ENCODE measurements at places on chromosomes 2 and 18.

- DNase-seq = no peak
Measured at GRCh38 chr2:73749314-73749713, 12.2 kb upstream of the TPRKB start.

DNA sequence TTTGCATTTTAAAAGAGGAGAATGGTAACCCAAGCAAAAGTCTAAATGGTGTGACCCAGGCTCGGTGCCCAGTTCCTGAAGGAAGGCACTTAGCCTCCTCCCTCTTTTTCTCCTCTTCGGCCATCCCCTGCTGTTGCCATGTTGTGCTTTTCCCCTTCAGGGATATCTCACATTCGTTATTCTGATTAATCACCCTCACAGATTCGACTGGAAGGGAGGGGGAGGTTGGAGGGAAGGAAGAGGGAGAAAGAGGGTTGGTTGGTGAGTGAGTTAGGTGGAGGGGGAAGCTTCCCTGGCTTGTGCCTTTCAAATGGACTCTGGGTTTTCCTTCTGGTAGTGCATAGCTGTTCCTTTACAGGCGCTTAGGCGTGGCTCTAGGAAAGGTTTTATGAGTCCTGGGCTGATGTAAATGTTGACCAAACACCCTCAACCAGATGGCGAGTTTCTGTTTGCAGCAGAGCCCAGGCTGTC, 39.0 kb upstream of the LYPD6B start:
- no peak for DNase-seq

DNA sequence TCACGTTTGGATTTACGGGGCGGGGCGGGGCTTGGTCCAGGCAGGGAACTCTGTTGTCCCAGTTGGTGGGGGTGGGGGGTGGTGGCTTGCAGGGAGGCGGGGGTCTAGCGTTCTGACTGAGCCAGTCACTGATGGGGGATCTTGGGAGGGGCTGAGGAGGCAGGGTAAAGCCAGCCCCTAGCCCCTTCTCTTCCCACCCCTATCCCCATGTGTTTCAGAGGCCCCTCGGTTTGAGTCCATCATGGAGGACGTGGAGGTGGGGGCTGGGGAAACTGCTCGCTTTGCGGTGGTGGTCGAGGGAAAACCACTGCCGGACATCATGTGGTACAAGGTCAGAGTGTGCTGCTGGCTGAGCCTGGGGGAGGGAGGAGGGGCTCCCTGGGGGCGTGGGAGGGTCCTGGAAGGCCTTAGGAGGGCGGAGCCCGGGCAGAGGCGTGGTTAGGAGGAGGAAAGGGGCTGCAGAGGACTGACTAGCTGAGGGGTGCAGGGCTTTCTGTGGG, 22.0 kb upstream of the GMPPA start:
- DNase-seq = no peak

- no peak for DNase-seq
Measured at GRCh38 chr2:207123335-207123744, 42.4 kb downstream of the KLF7 start.

DNA sequence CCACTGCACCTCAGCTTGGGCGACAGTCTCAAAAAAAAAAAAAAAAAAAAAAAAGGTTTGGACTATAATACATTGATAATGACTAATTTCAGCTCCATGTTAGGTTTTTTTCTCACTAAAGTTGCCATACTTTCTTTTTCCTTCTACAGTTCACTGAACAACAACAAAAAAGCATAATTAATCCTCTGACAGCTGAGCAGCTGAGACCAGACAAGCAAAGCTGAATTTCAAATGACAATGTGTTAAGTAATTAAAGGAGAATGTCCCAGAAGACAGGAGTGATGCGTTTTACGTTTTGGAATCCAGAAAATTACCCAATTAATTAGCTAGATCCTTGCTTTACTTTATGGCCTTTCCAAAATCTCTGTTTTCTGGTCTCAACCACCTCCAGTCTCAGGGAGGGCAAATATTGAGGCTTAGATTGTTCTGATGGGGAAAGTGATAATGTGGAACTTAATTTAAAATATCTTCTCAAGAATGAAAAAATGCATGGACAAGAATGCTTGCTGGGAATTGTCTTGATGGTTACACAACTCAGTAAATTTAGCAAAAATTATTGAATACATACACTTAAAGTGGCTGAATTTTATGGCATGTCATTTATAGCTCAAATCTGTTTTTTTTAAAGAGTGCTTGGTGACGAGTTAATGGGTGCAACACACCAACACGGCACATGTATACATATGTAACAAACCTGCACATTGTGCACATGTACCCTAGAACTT, 17.4 kb upstream of the RMDN2 start:
- DNase-seq = no peak

GRCh38 chr2:191329841-191330240, 84.6 kb downstream of the MYO1B start:
- no peak for DNase-seq

GRCh38 chr2:216830346-216830745, 29.5 kb downstream of the TNP1 start:
- DNase-seq = no peak

GRCh38 chr2:3442185-3442584, 62.7 kb downstream of the TRAPPC12 start:
- DNase-seq = no peak

GRCh38 chr2:122478771-122479170, 723.3 kb downstream of the TSN start:
- peak; percentile 72 for DNase-seq

- peak; percentile 67 for DNase-seq
Measured at GRCh38 chr2:215736653-215737290, 276.6 kb downstream of the MREG start.

- no peak for DNase-seq
Measured at GRCh38 chr2:26279886-26280285, 35.1 kb downstream of the HADHB start.

DNA sequence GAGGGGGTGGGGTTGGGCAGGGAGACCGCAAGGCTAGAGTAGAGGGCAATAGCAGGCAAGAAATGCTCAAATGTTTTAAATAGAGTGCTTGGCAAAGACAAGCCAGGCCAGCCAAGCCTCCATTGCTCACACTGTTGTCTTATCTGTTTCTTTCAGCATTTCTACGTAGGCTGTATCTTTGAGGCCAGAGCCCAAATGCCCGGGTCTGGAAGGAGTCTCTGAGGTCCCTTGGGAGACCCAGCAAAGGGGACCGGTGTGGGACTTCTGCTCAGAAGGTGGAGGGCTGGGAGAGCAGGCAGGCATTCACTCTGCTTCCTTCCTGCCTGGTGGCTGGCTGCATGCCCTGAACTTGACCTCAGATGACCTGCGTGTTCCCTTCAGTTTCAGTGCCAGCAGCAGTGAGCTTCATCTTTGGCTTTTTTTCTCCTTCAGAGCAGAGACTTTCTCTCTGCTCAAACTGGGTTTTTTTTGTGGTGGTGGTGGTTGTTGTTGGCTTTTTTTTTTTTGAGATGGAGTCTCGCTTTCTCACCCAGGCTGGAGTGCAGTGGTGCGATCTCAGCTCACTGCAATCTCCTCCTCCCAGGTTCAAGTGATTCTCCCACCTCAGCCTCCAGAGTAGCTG, 13.7 kb upstream of the TET3 start:
- no peak for DNase-seq

GRCh38 chr2:1800716-1801388, 56.5 kb upstream of the PXDN start:
- no peak for DNase-seq

DNA sequence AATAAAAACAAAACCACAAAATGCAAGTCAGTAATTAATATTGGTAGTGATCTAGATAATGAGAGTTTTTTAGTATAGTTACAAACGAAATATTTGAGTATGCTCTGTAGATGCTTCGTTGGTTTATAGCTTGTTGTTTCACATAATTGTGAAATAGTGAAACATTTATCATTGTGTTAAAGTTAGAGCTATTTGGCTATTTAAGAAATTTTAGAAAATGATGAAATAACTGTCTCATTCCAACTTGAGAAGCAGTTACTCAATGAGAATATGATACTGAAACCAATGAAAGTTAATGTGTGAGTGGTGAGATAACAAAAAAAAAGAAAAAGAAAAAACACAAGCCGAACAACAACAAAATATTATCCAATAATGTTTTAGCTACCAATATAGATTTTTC, 475.6 kb upstream of the ZEB2 start:
- DNase-seq = no peak

DNA sequence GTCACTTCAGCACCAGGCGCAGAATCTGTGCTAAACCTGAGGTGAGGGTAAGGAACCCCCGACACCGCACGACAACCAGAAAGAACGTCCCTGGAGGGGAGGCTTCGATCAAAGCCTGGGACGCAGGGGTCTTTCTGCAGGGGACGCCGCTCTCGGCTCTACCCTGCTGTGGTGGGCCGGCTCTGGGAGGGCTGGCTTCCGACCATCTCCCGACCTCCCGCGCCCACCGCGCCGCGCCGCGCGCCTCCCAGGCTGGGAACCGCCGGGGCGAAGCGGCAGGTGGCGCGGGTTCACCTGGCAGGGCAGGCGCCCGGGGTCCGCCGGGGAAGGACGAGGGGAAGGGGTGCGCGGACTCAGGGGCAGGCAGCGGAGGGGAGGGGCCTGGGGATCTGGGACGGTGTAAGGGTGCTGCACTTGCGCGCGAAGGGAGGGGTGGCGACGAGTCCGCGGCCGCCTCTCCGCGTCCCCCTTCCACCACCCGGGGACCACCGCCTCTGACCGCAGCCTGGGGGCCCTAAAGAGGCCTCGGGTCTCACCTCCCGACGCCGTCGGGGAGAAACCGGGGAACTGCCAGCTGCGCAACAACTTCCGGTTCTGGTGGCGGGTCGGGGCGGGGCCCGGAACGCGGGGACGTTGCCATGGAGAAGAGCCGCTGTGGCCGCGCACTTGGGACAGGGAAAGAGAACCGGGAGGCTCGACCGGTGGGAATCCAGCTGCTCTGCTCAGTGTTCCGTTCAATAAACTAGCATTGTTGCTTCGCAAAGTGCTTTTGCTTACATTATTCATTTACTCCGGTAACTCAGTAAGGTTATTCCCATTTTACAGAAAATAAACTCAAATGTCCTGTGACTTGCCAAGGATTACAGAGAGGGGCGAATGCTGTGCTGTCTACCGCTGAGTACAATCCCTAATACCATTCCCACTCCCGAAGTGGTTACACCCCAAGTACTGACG, at the start of gene ZNF396:
Gene ZNF396, minus strand, starts transcription at position 596 of the 954 bp plus-strand sequence. CDS start 3,045 bp downstream, outside the sequence.
- peak; percentile 39 for DNase-seq

DNA sequence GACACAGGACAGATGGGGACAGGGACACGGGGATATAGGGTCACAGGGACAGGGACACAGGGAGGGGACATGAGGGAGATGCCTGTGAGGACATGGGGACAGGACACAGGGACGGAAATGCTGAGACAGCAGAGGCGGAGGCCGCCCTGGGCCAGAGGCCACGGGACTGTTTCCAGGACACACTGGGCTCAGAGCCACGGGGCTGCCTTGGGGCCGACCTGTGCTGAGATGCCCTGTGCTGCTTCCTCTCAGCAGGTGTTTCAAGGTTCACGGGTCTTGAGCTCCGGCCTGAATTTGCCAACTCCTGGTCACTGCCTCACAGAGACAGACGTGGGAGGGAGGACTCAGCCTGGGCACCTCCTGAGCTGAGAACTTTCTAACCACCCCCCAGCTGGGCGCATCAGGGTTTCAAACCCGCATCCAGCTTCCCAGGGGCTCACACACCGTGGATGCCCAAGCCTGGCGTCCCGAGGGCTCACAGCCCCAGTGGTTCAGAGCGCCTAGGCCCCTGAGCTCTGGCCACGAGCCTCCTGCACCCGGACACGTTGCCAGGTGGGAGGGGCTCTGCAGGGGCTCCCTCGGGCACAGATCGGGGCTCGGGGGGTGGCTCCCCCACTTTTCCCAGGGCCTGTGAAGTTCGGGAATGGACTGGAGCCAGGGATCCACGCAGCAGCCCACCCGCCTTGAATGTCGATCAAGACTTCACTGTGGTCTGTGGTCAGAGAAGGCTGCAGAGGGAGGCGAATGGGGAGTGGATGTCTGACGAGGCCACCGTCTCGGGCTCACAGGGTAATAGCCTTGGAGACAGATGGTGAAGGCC, 64.1 kb downstream of the SLC66A2 start:
- no peak for DNase-seq

Measured in fibroblast of upper back skin (primary cell).